ENCODE measurements at places on chromosomes 12 and 14. TPM values are rescaled to one million over a fixed set of nuclear protein-coding genes. Genes with fewer than 3 reads are reported as not detected.

DNA sequence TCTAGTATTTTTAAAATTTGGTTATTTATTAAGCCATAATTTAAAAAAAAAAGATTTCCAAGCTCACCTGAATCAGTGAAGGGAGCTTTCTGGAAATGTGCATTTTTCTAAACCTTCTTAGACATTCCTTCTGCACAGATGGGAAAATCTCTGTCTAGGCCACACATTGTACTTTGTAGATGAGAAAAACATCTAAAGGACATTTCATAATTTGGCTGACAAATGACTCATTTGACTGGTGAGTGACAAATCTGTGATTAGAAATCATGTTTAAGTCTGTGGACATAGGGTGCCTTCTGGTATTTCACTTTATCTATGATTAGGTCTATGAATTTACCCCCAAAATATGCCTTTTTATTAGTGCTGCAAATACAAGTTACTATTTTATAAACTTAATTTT, 1044.9 kb upstream of the FLRT2 start:
- no peak for DNase-seq

DNA sequence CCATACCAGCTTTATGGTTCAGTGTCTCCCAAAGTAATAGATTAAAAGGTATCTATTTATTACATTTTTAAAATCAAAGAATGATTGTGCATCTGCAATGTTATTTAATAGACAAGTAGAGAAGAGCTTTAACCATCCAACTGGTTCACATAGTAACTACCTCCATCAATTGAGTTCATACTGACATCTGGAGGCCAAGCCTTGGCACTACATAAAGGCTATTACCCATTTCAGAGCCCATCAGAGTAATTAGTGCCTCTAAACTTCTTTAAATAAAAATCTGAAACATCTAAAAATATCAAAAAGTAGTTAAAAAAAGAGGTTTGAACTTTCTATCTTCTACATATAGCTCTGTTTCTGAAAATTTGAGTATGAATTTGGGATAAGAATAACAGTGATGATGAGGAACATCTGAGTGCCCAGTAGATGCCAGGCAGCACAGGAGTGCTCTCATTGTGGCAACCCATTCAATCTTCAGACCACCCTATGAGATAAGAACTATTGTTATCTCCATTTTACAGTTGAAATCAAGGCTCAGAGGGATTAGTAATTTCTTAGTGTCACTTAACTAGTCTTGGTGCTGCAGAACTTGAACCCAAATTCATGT, 132.9 kb upstream of the DAAM1 start:
- DNase-seq, result no peak

The DAD1 gene
- 168 TPM for total RNA-seq

The DLGAP5 gene
- not detected for total RNA-seq
